Activated CD8-positive, alpha-beta T cell treated with anti-CD3 and anti-CD28 coated beads for 36 hours (primary cell): ENCODE measurements at places on chromosomes 5 and 9. TPM values are rescaled to one million over a fixed set of nuclear protein-coding genes. Genes with fewer than 3 reads are reported as not detected.

Gene STPG3
- not detected for total RNA-seq

DNA sequence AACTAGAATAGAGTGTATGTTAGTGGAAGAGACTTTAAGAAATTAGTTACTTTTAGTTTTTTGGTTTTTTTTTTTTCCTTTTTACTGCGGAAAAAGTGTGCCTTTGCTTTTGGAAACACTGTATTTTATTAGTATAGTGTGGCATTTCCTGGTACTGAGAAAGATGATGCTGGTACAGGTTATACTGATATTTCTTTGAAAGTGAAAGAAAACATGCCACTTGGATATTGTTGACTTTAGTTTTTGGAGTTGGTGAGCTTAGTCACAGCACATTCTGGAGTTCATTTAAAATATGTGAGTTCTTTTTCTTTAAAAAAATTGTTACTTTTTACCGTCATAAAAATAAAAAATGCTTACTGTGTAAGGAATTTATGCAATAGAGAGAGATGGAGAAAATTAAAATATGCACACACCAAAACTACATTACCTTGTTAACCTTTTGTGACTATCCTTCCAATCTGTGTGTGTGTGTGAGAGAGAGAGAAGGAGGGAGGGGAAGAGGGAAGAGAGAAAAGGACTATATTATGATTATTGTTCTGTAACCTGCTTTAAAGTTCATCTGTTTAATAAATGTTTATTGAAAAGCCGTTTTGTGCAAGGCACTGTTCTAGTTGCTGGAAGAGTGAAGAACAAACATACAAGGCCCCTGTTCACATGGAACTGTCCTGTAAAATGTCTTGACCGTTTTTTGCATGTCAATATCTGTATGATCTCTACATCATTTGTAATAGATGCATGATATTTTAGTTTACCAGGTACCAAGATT is 1.9 kb downstream of the UGCG start:
- DNase-seq: no peak
- no peaks in the 10 kb centered on the region for H3K27me3 ChIP-seq
- no peak overlapping the region for H3K27ac ChIP-seq
- H3K36me3 ChIP-seq: peaks cover 5% of the 10 kb centered on the region
- no peak overlapping the region for H3K4me3 ChIP-seq

Gene MYO10
- total RNA-seq: not detected

Gene SLC30A5
- 40.1 TPM for total RNA-seq

DNA sequence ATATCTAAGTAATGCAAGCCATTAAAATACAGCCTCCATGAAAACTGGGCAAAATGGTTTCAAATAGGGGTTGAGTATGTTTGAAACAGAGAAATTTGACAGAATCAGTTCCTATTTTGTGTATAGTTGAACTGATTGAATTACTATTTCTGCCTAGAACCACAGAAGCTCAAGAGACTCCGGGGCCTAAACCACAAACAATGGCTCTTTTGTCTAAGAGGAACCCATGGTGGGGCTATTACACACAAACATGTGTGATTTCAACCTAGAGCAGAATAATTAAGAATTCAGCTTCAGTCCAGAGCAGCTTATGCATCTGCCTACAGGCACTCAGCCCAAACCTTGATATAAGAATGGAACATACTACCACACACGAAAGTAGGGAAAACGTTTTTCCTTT is 171.2 kb upstream of the MPDZ start:
- H3K27me3 ChIP-seq: no peaks in the 10 kb centered on the region
- no peak overlapping the region for H3K4me3 ChIP-seq
- no peak for DNase-seq
- H3K36me3 ChIP-seq: no peaks in the 10 kb centered on the region
- H3K4me1 ChIP-seq: no peaks in the 10 kb centered on the region

DNA sequence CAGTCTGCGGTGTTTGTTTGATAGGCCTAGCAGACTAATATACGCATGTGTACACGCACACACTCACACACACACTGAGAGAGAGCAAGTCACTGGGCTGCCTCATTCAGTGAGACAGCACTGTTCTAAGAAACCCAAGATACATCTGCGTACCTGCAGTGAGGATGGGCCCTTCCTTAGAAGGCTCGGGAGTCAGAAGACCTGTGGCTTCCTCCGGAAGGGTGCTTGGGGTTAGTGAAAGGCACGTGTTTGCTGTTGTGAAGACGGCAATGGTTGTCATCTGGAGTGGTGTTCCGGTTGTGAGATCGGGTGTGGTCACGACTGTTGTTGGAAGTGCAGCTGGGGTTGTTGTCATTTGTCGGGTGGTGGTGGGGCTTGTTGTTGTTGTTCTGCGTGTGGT is 11.7 kb downstream of the TIMD4 start:
- H3K27ac ChIP-seq: no peak overlapping the region
- H3K36me3 ChIP-seq: peaks cover 2% of the 10 kb centered on the region
- H3K4me3 ChIP-seq: no peak overlapping the region
- H3K27me3 ChIP-seq: no peaks in the 10 kb centered on the region
- H3K4me1 ChIP-seq: peaks cover 14% of the 10 kb centered on the region
- DNase-seq: no peak

Gene CDHR2
- 0.47 TPM for total RNA-seq

GRCh38 chr9:19028835-19029451 is 4.1 kb downstream of the SAXO1 start:
- H3K27ac ChIP-seq: no peak overlapping the region
- peak; percentile 41 for DNase-seq
- H3K27me3 ChIP-seq: peaks cover 8% of the 10 kb centered on the region
- no peaks in the 10 kb centered on the region for H3K36me3 ChIP-seq
- no peak overlapping the region for H3K4me3 ChIP-seq

Gene NACC2
- total RNA-seq: 6.0 TPM

- peaks cover 3% of the 10 kb centered on the region for H3K4me1 ChIP-seq
- H3K36me3 ChIP-seq: no peaks in the 10 kb centered on the region
- DNase-seq: no peak
- no peak overlapping the region for H3K27ac ChIP-seq
Measured at GRCh38 chr9:131097948-131098278, 1.6 kb downstream of the AIF1L start.

Gene PCDHGB1
- not detected for total RNA-seq

- H3K36me3 ChIP-seq: no peaks in the 10 kb centered on the region
- no peak overlapping the region for H3K27ac ChIP-seq
- H3K27me3 ChIP-seq: no peaks in the 10 kb centered on the region
- H3K4me3 ChIP-seq: no peak overlapping the region
Measured at GRCh38 chr5:125228363-125229070, 482.1 kb upstream of the ZNF608 start.

DNA sequence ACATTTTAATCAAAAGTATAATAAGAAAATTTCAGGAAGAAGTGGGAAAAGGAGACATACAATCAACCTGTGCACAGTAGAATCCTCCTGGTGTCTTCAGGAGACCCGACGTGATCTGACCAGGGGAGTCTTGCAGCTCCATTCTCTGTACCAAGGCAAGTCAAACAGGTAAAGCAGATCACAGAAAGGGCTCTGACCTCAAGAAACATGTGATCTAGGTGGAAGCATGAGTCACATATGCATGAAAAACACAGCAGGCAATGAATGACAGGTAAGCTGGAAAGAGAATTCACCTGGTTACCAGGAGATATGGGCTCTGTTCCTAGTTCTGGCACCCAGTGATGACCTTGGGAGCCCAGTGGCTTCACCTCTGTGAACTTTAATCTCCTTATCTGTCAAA is 19.4 kb upstream of the FABP6 start:
- no peak overlapping the region for H3K27ac ChIP-seq
- no peak for DNase-seq
- H3K4me3 ChIP-seq: no peak overlapping the region
- no peaks in the 10 kb centered on the region for H3K4me1 ChIP-seq

GRCh38 chr5:128341056-128341455 is 197.0 kb downstream of the FBN2 start:
- no peak for DNase-seq
- no peak overlapping the region for H3K27ac ChIP-seq
- H3K4me1 ChIP-seq: no peaks in the 10 kb centered on the region
- no peaks in the 10 kb centered on the region for H3K36me3 ChIP-seq

DNA sequence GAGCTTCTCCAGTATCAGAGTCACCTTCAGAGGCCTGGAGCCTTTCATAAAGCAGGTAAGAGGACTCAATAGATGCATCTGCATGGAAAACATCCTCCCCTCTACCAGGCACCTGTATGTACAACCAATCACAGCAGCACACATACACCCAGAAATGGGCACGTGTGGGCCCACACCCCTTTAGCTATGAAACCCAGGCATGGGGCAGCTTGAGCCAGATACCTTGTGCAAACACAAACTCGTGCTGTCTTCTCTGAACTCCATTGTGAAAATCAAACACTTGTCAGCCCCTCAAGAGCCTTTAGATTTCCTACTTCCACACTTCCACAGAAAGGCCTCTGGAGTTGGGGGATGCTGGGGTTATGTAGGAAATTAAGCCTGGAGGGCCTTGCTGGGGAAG is 1.1 kb upstream of the CSF2 start:
- peak overlapping the region; percentile 53 for H3K27ac ChIP-seq
- H3K4me3 ChIP-seq: no peak overlapping the region
- H3K27me3 ChIP-seq: no peaks in the 10 kb centered on the region

Gene SLC34A3
- total RNA-seq: not detected

Gene PCDHGA12
- not detected for total RNA-seq

Gene ANKHD1
- 103 TPM for total RNA-seq

GRCh38 chr9:36191290-36191645 is 547 bp downstream of the CLTA start:
- peaks cover 40% of the 10 kb centered on the region for H3K4me1 ChIP-seq
- H3K4me3 ChIP-seq: peak overlapping the region; percentile 94
- peaks cover 26% of the 10 kb centered on the region for H3K36me3 ChIP-seq
- H3K27ac ChIP-seq: peak overlapping the region; percentile 78
- H3K27me3 ChIP-seq: no peaks in the 10 kb centered on the region

DNA sequence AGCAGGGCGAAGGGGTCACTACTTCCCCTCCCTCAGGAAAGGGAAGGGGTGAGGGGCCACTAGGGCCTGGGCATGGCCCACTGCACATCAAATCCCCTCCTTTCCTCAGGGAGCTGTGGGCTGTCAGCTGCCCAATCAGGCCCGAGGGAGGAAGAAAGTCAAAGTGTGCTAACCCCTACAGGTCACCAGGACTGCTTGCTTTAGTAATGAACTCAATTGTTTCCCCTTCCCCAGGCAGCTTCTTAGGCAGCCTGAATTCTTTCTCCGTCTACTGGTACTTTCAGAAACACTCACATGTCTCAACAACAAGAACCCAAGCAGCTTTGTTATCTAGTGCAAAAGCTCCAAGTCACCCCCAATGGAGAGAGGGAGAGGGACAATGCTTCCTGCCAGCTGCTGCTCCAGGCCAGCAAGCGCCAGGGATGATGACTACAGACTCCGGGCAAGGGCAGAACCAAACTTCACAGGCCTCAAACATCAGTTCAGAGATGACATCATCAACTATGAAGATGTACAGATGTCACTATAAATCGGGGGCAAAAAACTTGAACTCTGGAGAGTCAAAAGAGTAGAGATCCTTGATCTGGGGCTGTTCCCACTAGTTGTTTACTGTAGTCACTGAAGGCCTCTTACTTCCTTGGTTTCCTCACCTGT is 100.7 kb downstream of the SLIT3 start:
- H3K4me1 ChIP-seq: no peaks in the 10 kb centered on the region
- no peaks in the 10 kb centered on the region for H3K36me3 ChIP-seq
- DNase-seq: no peak

DNA sequence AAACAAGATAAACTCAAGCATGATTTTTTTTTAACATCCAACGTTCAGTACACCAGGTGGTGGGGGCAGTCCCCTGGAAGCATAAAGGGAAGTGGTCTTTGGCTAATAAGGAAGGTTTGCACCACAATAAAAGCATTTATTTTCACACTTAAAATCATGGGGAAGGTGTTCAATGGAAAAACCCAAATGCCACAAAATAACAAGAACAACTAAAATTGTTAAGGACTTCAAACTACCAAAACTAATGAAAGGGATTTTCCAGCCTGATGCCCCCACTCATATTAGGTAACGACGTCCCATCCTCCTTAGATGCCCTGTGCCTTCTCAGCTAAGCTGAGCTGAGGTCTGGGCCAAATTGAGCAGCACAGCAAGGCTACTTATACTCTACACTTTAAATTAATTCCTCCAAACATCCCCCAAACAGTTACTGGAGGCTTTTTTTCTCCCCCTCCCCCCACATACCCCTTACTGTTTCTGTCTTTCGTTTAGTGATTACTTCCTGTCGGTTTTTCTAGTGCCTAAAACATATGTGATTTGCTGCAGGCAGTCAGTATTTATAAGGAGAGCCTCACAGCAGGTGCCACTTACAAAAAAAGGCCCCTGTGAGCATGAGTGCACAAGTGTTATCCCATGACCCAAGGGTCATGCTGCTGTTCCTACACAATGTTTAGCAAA is 259.7 kb upstream of the ZNF608 start:
- peaks cover 6% of the 10 kb centered on the region for H3K4me1 ChIP-seq
- no peak overlapping the region for H3K4me3 ChIP-seq
- no peak for DNase-seq
- no peaks in the 10 kb centered on the region for H3K36me3 ChIP-seq
- peaks cover 1% of the 10 kb centered on the region for H3K27me3 ChIP-seq
- H3K27ac ChIP-seq: no peak overlapping the region

Gene CCDC112
- total RNA-seq: 1.5 TPM

DNA sequence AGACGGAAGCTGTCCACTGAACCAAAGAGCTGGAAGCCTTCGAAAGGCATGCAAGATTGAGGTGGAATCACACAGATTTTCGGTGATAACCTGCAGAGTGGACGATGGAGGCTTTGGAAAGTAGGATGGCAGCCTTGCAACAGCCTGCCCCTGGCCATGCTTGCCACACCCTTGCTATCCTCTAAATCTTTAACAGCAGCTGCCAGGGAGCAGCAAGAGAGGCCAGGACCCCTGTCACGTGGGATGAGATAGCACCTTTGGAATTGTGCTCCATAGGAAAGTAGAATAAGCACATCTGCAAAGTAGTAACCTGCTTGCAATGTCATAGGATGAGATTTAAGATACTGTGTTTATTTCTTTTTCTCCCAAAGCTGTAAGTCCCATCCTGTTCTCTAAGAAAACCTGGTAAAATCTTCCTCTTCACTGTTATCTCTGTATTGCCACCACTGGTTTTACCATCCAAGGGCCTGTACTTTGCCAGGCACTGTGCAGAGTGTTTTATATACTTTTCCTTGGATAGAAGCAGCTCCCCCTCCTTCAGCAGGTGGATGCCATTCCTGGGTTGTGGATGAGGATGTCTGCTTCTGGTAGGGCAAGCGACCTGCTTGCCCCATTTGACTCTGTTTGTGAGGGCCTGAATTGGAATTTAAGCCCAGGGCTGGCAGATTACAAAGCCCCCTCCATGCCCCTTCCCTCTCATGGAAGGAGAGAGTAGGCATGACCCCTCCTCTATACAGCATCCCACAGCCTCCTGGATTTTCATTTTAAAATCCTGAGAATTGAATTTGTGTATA is 10.1 kb downstream of the TRIO start:
- DNase-seq: no peak
- H3K4me1 ChIP-seq: peaks cover 6% of the 10 kb centered on the region
- no peaks in the 10 kb centered on the region for H3K36me3 ChIP-seq
- H3K27ac ChIP-seq: no peak overlapping the region
